ENCODE measurements at places on chromosomes 1 and 21.

DNA sequence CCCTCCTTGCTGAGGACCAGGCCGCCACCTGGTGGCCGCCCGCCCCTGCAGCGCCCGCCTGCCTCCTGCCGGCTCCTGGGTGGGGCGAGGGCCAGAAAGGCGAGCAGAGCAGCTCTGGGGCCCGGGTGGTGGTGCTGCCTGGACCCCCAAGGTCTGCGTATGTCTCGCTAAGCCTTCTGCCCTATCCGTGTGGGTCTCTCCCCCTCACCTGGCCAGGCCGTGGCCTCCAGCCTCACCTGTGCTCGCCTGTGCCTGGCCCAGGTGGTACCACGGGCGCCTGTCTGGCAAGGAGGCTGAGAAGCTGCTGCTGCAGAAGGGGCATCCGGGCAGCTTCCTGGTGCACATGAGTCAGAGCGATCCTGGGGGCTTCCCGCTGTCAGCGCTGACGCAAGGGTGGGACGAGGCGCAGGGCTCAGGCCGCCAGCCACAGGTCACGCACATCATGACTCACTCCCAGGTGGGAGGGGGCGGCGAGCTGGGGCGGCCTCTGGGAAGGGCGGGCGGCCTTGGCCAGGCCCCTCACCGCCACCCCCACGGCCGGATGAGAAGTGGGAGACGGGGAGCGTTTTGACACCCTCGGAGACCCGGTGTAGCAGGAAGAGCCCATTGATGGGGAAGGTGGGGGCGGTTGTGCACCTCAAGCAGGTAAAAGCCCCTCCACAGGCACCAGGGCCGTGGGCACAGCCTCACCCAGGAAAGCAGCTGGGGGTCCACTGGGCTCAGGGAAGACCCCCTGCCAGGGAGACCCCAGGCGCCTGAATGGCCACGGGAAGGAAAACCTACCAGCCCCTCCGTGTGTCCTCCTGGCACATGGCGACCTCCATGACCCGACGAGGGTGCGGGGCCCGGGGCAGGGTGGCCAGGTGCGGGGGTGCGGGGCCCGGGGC is 9.9 kb downstream of the RNF223 start:
- peak; percentile 54 for DNase-seq

- DNase-seq: no peak
Observed at GRCh38 chr21:34878501-34878900, 170.6 kb downstream of the RUNX1 start.

DNA sequence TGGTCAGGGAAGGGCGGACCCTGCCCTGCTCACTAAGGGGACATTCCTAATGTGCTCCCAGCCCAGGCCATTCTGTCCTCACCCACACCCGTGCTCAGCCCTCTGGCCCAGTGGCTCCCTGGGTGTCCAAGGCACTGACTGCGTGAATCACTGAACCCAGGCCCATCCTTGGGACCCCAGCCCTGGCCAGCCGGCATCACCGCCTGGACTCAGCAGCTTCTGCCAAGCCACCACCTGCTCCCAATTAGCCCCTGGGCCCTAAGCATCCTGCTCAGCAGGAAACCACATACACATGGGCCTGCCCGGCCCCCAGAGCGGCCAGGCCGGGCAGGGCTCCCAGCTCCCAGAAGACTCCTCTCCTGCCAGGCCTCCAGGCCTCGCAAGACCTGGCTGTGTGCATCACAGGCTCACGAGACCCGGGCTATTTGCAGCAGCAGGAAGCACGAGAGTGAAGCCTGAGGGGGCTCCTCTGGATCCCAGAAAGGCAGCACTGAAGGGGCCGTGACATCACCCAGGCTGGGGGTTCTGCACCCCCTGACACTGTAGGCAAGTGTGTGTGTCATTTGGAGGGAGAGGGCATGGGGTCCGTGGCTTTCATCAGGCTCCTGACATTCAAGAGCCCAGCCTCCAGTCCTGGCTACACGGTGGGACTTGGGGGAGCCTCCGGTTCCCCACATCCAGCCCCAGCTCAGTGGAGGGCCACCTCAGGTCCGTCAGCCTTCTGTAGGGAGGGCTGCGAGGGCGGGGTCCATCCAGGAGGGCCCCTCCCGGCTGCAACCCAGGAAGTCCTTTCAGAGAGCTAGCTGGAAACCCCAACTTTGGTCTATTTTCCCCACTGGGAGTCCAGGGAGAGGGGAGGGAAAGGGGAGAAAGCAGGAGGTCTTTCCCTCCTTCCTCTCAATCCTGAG is 1.6 kb downstream of the MFAP2 start:
- no peak for DNase-seq

DNA sequence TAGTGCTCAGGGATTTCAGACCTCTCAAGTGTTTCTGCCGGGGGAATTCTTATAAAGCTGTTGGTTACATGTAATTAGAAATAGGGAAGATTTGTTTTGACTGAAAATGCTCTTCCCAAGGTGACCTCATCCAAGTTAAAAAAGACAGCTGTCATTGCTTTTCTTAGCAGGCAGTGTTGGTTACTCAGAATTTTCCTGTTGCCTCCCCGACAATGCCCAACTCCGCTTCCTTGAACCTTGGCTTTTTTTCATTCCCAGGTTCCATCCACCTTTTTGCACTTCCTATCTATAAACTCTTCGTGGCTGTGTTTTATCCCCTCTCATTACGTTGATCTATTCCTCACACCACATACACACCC is 825 bp upstream of the DPH5 start:
- DNase-seq: no peak

GRCh38 chr1:197024460-197024859 is 42.6 kb downstream of the F13B start:
- DNase-seq: no peak

GRCh38 chr1:30060738-30061137 is 662.6 kb downstream of the MATN1 start:
- no peak for DNase-seq

DNA sequence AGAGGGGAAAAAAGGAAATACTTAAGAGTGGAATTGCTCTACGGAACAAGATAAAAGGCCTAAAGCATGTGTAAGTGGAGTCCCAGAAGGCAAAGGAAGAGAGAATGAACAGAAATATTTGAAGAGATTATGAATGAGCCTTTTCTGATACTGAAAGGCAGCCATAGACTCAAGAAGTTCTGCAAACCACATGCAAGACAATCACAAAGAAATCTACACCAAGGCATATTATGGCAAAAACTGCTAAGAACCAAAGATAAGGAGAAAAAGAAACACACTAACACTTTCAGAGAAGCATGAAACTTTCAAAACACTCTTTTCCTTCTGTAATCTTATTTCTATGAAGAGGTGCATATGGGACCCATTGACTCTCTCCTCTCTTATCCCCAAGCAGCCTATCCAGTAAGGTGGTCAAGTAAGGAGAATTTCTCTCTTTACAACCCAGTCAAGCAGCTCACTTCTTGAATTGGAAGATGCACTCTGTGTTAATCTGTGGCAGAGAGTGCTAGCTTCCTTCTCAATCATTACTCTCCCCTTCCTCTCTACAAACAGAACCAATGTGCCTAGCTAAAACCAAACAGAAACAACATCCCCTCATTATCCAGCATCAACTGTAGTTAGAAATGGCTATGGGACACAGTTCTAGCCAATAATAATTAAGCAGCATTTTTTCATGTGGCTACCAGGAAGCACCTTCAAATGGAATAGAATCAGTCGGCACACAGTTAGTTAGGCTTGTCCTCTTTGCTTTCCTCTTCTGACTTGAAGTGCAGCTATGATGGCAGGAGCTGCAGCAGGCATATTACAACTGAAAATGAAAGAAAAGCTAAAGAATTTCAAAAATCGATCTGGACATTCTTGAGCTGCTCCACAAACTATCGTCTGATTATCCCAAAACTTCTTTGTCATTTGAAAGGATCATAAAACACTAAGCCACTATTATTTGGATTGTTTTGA is 25.9 kb downstream of the KRTAP19-8 start:
- DNase-seq: no peak

DNA sequence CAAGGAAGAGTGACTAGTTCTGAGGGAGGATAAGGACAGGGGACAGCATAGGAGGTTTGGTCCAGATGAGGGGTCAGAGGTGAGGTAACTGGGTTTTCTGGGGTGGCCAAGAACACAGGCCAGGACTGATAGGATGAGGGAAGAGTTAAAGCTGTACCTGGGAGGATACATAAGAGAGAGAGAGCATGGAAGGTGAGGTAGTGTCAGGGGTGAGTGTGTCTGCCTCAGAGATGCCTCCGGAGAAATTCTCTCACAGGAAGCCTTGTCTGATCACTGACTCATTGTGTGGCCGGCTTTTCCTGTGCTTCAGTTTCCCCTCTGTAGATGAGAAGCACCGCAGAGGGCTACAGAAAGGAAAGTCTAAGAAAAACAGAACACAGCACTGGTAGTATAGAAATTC is 40.2 kb downstream of the FASLG start:
- no peak for DNase-seq
